Spleen (tissue), 13 donors: ENCODE measurements at places on chromosomes 12 and 14. TPM values are rescaled to one million over a fixed set of nuclear protein-coding genes. Genes with fewer than 3 reads are reported as not detected.

The DAO gene
- total RNA-seq = not detected

The LRRC10 gene
- total RNA-seq = not detected

The CACNB3 gene
- total RNA-seq = 4.7 TPM

GRCh38 chr14:21197418-21198205, 41.7 kb upstream of the OR5AU1 start:
- DNase-seq = no peak

DNA sequence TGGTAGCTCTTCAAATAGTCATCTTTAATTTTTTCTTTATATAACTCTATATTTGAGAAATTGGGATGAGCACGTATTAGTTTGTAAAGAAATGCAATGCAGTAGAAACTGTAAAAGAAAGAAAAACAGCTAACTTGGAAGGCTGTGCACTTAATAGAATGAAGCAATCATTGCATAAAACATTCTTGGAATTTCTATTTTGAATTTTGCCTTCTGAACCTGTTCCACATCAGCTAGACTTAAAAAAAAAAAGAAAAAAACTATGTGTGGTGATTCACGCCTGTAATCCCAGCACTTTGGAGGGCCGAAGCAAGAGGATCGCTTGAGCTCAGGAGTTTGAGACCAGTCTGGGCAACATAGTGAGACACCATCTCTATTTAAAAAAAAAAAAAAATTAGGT, 29.4 kb downstream of the SCN8A start:
- no peak for DNase-seq

DNA sequence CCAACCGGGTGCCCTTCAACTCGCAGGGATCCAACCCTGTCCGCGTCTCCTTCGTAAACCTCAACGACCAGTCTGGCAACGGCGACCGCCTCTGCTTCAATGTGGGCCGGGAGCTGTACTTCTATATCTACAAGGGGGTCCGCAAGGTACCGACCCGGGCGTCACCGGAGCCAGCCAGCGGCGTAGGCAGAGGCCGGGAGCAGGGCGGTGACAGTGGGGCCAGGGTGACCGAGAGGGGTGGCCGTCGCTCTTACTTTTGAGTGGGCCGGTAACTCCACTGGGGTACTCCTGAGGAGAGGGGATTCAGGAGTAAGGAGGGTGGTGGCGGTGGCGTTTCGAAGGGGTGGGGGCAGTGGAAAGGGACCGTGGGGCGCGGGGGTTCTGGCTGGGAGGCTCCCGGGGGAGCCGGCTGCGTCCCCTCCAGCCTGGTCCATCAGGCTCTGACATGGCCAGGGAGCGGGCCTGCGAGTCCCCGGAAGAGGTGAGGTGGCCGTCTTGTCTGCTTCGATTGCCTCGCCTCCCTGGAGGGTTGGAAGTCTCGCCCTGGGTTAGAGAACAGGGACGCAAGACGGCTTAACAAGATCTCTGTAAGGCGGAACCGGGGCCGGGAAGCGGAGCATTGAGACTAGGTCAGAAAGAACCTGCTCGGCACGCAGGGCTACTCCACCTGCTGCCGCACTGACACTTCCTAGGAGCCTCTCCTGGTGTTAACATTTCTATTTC, 491 bp downstream of the WDR20 start:
- peak; percentile 87 for DNase-seq

DNA sequence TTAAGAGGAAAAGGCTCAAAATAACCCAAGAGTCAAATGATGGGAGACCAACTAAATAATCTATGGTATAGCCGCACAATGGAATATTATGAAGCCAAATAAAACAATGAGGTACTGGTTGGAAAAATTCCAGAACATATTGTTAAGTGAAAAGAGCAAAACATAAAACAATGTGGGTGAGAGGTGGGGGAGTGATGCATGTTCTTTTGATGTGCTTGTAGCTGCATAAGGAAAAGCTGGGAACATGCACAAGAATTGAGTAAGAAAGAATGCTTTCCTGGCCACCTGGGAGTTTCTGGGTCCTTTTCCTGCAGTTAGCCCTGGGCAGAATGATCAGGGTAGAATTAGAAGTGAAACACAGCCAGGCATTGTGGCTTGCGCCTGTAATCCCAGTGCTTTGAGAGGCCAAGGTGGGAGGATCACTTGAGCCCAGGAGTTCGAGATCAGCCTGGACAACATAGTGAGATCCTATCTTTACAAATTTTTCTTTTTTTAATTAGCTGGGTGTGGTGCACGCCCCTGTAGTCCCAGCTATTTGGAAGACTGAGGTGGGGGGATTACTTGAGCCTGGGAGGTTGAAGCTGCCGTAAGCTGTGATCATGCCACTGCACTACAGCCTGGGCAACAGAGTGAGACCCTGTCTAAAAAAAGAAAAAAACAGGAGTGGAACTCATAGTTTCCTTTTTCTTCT, 7.9 kb downstream of the ABCB9 start:
- DNase-seq = no peak

- no peak for DNase-seq
Observed at GRCh38 chr12:115261691-115262398, 577.9 kb upstream of the TBX3 start.

DNA sequence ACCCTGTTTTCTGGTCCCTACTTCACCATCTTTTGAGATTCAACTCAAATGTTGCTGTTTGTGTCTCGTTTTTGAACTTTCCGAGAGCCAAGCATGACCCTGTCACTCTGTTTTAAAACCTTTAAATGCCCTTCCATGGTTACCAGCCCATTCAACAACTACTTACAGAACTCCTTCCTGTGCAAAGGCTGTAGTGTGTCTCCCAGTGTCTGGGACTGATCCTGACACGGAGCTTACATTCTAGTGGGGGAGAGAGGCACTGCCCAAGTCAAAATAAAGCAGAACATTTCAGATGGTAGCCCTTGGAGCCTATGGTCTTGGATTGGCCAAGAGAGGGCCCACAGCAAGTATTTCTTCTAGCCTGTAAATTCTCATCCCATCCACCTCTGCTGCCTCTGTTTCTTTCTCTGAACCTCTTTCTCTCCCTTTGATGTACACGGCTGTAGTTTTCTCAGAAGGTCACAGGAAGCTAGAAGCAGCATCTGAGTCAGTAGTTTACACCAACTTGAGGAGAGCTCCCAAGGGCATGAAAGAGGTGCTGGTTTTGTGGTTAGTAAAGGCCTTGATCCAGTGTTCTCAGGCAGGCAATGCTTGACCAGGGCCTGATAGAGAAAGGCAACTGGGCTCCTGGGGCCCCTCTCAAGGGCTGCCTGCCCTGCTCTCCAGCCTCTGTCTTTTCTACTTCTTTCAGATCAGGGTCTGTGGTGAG, 42.3 kb upstream of the SLC24A4 start:
- DNase-seq = no peak

DNA sequence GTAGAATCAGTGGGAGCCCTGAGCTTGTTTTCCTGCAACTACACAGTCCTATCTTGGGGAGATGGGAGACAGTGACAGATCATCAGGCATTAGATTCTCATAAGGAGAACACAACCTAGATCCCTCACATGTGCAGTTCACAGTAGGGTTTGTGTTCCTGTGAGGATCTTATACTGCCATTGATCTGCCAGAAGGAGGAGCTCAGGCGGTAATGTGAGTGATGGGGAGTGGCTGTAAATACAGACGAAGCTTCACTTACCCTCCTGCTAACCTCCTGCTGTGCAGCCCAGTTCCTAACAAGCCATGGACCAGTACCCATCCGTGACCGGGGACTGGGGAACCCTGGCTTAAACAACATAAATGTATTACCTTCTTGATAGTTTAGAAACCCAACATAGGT, 1034.1 kb downstream of the BCL11B start:
- DNase-seq = no peak

DNA sequence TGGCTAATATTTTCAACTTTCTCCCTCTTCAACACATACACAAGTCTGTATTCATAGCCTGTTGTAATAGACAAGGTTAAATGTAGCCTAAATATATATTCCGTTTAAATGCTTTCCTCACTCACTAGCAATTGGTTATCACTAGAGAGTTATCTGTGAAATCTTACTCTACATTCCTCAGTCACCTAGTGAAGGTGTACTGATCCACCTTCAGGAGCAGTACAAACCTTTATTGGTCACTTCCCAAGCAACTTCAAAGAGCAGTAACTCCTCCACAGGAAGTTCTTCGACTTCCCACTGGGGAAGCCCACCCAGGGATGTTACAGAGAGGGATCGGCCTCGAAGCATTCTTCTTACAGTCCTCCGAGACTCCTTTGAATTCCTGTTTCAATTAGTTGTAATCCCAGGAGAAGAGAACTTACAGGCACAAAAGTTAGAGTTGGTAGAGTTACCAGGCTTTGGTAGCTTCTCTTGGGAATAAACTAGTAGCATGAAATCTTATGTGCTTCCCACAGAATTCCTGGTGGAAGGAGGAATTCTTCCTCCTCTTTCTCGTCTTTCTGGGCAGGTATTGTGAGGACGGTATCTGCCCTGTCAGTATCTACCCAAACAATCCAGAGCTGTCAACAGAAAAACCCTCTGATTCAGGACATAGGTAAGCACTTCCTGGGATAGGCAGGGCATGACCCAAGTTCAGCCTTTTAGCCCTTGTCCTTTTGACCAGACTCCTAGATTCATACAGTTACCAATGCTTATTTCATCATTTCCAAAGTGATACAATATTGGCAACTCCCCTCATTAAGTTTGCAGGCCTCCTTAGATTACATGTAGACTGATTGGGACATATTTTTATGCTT, at the start of gene GYS2:
Gene GYS2 (minus strand): TSS at position 603 of the 857 bp plus-strand sequence. CDS start 255 bp downstream, at position 348.
- no peak for DNase-seq

- no peak for DNase-seq
Observed at GRCh38 chr14:73188501-73188911, 48.8 kb upstream of the PAPLN start.

DNA sequence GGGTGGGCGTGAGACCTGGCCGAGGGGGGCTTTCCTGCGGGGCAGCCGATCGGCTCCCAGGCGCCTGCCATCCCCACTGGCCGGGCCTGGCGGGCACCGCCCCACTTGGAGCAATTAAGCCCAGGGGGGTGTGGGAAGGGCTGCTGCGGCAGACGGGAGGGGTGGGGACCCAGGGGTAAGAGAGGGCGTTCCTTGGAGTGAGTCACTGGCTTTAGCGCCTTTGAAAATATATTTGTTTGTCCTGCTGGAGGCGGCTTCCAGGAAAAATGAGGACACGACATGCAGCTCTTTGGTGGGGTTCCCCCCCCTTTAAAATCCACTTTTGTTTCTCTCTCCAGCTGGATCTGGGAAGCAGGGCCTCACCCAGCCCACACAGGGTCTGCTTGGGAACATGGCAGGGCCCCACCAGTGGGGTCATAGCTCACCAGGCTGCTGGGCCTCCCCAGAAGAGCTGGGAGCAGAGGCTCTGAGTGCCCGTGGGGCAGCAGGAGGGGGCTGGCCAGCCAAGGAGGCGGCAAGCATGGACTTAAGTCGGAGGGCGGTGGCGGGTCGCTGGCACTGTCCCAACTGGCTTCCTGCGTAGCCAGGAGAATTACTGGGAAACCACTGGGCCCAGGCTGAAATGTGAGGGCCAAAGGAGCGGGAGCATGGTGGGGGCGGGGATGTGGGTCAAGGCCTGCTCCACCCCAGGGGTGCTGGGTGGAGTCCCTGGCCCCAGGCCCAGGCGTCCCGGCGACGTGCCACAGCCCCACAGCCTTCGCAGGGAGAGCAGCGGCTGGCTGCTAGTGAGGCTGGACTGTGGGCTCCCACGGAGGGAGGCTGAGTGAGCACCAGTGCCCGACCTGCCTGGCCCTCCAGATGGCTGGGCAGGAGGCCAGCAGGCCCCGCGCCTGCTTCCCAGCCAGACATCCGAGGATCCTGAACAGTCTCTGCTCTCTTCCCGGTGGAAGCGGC, 128.0 kb downstream of the RFLNA start:
- no peak for DNase-seq
